ENCODE measurements at places on chromosomes 3 and 15. TPM values are rescaled to one million over a fixed set of nuclear protein-coding genes. Genes with fewer than 3 reads are reported as not detected.

The SCG5 gene
- 0.60 TPM for total RNA-seq

The HHLA2 gene
- not detected for total RNA-seq

The THPO gene
- under 0.01 TPM for total RNA-seq

The ONECUT1 gene
- total RNA-seq = not detected

The APEH gene
- 114 TPM for total RNA-seq

The P2RY13 gene
- total RNA-seq = not detected

The SERPINI2 gene
- not detected for total RNA-seq

The CHST2 gene
- total RNA-seq = 2.3 TPM

The RYR3 gene
- not detected for total RNA-seq

The TRH gene
- not detected for total RNA-seq

The DUOXA2 gene
- not detected for total RNA-seq

The DPPA4 gene
- not detected for total RNA-seq

The HRG gene
- not detected for total RNA-seq

The SPPL2A gene
- total RNA-seq = 104 TPM

The SKOR1 gene
- 0.11 TPM for total RNA-seq

The GP9 gene
- 0.11 TPM for total RNA-seq

The MUSTN1 gene
- total RNA-seq = not detected

The GABRB3 gene
- under 0.01 TPM for total RNA-seq

The HAPLN3 gene
- 102 TPM for total RNA-seq

The GOLGA8J gene
- total RNA-seq = not detected

Data from dermis lymphatic vessel endothelial cell (primary cell).